ENCODE measurements at places on chromosomes 2 and 18.

- no peak for DNase-seq
These were observed 2.9 kb upstream of the GGCX start for GRCh38 chr2:85564144-85564563.

DNA sequence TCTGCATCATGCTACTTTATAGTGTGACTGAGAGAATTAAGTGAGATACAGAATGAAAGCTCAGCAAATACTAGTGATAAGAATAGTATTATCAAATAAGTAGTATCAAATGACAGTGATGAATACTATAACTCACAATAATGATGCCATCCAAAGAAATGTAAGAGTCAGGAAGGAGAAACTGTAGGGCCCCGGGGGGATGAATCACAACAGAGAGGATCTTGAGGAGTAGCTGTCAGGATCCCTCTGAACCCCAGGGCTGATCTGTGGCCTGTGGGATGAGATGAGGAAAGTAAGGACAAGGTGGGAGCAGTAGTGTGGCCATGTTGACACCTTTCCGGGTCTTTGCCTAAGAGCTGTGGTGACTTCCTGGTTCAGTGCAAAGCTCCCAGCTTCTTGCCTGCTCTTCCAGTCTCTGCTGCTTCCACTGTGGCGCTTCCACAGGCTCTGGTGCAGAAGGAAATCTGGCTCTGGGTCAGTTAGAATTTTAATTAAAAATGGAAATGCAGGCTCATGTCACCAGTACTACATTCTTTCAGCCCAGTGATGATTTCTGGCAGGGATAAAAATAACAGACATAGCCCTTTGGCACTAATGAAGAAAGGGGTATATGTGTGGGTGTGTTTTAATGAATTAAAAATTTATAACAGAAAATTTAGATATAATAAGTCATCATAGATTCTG lies 166.9 kb downstream of the MYO3B start:
- DNase-seq: no peak

DNA sequence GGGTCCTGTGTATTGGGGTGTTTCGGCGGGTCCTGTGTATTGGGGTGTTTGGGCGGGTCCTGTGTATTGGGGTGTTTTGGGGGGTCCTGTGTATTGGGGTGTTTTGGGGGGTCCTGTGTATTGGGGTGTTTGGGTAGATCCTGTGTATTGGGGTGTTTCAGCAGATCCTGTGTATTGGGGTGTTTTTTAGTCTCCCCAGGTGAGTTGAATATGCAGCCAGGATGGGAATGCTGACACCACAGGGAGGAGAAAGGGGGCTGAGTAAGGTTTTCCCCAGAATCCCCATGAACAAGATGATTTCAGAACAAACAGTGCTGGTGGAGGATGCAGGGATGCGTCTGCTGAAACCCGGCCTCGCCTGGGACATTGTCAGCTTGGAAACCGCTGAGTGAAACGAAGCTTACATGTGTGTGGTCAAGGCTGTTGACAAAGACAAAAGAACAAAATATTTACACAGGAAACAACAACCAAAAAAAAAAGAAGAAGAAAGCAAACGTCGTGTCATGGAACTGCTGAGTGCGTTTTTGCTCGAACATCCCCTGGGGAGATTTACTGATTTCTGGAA lies 88.5 kb upstream of the ODC1 start:
- no peak for DNase-seq

- DNase-seq: peak; percentile 87
These were observed 7.7 kb upstream of the LYPD1 start for GRCh38 chr2:132677661-132678060.

DNA sequence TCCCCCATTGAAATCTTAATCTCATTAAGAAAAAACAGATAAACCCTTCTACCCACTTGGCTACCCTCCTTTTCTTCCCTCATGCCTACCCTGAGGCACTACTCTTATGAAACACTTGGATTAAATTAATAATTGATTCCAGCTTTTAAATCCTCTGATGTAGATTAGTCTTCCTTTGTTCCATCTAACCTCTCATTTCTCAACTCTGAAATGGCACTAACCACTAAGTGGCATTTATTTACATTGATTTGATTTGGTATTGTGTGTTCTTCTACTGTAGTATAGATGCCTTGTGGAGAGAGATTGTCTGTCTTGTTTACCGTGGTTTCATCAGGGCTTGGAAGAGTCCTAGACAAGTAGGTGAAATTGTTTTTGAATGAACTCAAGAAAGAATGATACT lies 26.7 kb downstream of the ITGA4 start:
- DNase-seq: no peak

GRCh38 chr2:191797942-191798876 lies 48.7 kb downstream of the CAVIN2 start:
- DNase-seq: no peak

DNA sequence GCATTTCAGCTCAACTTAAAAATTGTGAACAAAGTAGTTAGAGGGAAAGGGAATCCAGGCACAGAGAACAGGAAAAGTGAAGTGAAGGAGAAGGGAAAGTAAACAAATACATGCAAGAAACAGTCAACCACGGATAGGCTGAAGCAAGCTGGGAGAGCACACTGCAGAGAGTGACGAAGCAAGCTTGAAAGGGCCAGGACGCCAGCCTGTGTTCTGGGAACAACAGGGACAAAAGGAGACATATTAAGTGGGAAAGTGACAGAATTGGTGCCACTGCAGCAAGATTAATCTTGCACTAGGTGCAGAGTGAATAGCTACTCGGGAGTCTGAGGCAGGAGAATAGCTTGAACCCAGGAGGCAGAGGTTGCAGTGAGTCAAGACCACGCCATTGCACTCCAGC lies 197.3 kb downstream of the SOX11 start:
- no peak for DNase-seq

DNA sequence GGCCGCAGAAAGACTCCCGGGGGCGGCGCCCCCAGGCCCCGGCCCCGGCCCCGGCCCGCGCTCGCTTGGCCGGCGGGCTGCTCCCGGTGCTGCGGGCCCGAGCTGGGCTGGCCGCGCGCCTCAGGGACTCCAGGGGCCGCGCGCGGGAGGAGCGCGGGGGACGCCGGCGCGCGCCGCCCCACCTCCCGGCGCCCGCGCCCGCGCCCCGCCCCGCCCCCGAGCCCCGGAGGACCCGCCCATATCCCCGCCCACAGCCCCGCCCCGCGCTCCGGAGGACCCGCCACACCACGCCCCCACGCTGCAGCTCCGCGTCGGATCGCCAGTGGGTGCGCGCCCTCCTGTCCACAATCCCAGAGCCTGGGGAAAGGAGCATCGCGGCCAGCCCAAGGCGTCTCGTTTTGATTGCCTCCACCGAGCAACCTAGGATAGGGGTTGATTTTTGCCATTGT lies at the start of gene PARD6G:
PARD6G (minus strand) TSS at position 122 of the 449 bp plus-strand sequence. CDS start 166 bp downstream, outside the sequence.
- DNase-seq: peak; percentile 73

GRCh38 chr2:134603966-134604365 lies 114.8 kb downstream of the TMEM163 start:
- DNase-seq: no peak

- no peak for DNase-seq
These were observed 1325.4 kb upstream of the ZEB2 start for GRCh38 chr2:145845207-145845894.

- DNase-seq: peak; percentile 51
These were observed 36.8 kb downstream of the ADAM23 start for GRCh38 chr2:206480161-206480560.

DNA sequence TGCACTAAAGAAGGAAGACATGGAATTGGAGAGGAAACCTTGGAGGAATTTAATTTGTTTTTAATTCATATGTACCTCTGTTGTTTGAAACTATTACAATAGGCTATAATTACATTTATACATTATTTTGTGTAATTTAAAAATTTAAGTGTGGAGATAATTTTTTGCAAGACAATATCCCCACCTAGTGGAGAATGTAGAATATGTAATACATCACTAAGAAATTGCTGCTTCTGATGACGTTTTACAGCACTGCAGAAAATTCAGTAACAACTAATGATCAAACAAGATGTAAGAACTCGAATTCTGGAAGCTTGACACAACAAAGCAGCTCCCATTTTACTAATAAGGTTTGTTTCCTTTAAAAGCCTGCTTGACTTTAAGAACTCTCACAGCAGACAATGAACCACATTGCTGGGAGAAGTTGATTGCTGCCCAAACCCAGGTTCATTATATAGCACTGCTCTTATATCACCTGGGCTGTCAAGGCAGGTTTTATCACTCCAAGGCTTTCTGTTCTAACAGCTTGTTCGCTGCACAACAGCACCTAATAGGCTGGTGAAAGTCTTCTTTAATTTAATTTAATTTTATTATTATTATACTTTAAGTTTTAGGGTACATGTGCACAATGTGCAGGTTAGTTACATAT lies 53.4 kb downstream of the THADA start:
- peak; percentile 50 for DNase-seq

GRCh38 chr18:30999887-31000628 lies 42.5 kb downstream of the DSC3 start:
- no peak for DNase-seq

DNA sequence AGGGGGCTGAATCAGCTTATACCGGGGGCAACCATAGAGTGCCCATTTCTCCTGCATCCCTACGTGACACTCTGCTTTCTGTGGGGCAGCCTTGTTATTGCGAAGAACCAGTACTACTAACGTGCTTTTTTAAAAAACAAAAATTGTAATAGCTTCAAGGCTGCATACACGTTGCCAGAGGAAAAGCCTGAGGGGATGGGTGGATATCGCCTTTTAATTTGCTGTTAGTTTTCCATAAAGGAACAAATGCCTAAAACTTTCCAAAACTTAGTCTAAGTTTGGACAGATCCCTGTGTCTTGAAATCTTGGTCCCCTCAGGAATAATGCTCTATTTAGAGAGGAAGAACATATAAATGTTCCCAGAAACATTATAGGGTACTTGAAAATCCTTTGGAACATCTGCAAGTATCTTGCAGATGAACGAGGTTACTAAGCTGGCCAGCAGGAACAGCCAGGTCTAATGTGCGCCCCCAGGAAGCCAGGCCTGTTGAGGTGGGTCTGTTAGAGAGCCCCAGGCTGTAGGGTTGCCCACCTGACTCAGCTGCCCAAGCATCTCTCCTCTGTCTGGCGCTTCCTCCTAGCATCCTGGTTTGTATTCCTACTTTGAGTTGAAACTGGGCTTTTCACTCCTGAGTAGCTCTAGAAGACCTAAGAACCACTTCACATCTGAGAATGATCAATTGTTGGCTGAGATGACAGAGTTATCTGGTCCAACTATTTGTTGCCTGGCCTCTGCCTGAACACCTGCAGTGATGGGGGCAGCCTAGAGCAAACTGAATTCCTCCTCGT lies 96.9 kb downstream of the TGOLN2 start:
- no peak for DNase-seq

DNA sequence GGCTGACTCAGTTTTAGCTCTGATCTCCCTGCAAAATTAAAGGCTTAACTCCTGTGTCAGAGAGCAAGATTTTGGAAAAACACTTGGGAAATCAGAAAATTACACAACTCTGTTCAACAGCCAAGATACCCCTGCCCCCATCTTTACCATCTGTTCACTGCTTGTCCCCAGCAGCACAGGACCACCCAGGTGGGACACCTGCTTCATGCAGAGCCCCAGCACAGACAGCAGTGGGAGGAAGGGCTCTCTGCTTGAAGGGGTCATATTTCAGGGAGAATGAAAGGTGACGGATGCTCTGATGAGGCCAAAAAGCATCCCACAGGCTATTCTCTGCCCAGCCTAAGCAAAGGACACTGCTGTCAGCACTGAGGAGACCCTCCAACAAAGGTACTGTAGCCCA lies 584.6 kb upstream of the KLHL29 start:
- DNase-seq: no peak

Measured in fibroblast of skin of right biceps (primary cell).